ENCODE measurements at places on chromosomes 7 and 10.

- peaks cover 11% of the 10 kb centered on the region for H3K27me3 ChIP-seq
- H3K4me1 ChIP-seq = peaks cover 4% of the 10 kb centered on the region
- no peak overlapping the region for H3K27ac ChIP-seq
- no peaks in the 10 kb centered on the region for H3K36me3 ChIP-seq
- H3K4me3 ChIP-seq = no peak overlapping the region
Observed at GRCh38 chr10:93995598-93996271, 2.0 kb downstream of the PLCE1 start.

- H3K27me3 ChIP-seq = no peaks in the 10 kb centered on the region
- H3K27ac ChIP-seq = no peak overlapping the region
- no peak overlapping the region for H3K4me3 ChIP-seq
- H3K4me1 ChIP-seq = no peaks in the 10 kb centered on the region
- H3K36me3 ChIP-seq = no peaks in the 10 kb centered on the region
Observed at GRCh38 chr10:1369197-1369596, 313.0 kb downstream of the WDR37 start.

DNA sequence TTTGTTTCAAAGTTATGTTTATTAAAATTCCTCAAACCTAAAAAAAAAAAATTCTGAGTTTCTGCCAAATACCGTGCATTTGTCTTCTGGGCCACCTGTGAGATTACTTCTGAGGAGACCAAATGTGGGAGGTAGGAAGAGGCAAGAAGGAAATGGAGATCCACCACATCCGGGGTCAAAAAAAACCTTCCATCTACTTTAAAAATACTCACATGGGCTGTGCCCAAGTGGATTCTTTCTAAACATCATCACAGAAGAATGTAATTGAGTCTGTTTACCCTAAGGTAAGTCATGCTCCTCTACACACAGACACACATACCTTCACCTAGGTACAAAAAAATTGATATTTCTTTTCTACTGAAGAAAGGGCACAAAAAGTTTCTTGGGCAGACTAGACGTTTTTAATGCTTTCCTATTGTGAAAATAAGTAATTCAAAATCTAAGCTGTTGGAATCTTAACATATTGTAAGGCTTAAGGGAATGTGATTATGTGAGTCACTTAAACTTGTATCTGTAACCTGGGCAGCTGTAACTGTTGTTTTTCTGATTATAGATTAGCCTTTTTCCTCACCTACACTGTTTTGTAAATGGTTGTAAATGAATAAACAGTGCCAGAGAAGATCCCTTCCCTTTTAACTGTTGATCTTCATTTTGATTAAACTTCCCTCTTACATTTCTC, 19.1 kb upstream of the SPOCK2 start:
- H3K36me3 ChIP-seq = peaks cover 3% of the 10 kb centered on the region
- no peak overlapping the region for H3K4me3 ChIP-seq
- H3K27ac ChIP-seq = no peak overlapping the region
- no peaks in the 10 kb centered on the region for H3K27me3 ChIP-seq
- H3K4me1 ChIP-seq = no peaks in the 10 kb centered on the region

GRCh38 chr7:137032436-137032835, 164.0 kb downstream of the CHRM2 start:
- H3K36me3 ChIP-seq = no peaks in the 10 kb centered on the region
- no peak for DNase-seq
- no peaks in the 10 kb centered on the region for H3K27me3 ChIP-seq
- H3K4me3 ChIP-seq = no peak overlapping the region

- H3K27ac ChIP-seq = no peak overlapping the region
- no peaks in the 10 kb centered on the region for H3K27me3 ChIP-seq
- H3K4me1 ChIP-seq = no peaks in the 10 kb centered on the region
- no peak overlapping the region for H3K4me3 ChIP-seq
- no peak for DNase-seq
Observed at GRCh38 chr7:3149231-3149995, 105.7 kb upstream of the CARD11 start.

DNA sequence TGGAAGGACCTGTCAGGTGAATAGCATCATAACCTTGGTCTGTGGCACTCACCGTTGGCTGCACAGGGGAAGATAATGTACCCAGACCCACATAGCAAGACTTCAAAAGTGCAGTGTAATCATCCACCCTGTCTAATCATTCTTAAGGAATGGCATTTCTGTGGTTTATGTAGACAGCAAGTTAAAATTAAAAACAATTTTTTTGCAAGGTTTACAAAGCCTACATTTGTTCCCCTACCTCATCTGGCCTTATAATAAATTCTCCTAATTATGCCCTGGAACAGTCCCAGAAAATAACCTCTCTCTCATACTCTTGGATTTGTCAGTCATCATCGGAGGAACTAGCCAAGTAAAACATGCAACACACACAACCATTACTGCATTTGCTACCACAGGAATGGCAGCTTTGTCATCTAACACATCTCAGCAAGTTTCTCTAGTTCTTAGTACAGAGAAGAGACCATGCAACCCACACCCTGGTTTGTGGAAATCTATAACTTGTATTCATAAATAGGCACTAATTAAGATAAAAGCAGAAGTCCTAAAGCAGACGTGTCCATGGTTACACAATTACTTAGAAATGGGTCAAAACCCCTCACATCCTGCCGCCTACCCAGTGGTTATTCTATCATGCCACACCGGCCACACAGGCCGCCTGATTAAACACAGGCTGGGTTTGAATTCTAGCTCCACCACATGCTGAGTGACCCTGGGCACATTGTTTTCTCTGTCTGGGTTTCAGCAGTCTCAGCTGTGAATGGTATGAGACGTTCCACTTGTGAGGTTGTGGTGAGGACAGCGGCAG, 19.1 kb downstream of the ABLIM1 start:
- H3K4me3 ChIP-seq = no peak overlapping the region
- peaks cover 10% of the 10 kb centered on the region for H3K4me1 ChIP-seq

DNA sequence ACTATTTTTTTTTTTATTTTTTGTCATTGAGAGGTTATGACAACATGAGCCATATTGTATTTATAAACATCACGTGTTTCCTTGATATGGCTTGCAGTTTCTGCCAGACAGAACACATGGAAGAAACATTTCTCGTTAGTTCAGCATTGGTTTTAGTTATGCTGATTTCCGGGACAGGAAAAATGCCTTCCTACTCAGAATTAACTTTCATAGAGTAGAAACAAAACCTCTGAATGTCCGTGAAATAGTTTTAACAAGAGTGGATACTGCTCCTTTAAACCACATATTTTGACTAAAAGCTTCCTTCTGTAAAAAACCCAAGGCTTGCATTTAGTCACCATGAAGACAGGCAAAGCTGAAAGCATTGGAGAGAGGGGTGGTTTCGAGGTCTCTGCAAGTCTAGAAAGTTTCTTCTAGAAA, 240.4 kb downstream of the KIAA1217 start:
- no peaks in the 10 kb centered on the region for H3K4me1 ChIP-seq
- H3K27ac ChIP-seq = peak overlapping the region; percentile 34
- no peaks in the 10 kb centered on the region for H3K27me3 ChIP-seq
- no peak for DNase-seq

DNA sequence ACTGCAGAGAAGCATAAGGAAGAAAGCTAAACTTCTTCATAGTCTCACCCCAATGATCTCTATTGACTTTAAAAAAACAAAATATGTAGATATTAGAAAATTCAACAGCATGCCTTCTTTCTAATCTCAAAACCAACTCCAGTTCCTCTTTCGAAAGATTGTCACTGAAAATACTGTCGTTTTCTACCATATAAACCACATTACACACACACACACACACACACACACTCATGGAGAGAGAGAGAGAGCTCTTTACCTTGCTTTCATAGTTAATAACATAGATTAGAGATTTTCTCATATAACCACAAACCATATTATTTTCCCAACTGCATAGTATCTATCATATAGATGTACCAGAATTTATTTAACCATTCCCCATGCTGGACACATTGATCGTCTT, 296.2 kb upstream of the MGMT start:
- no peaks in the 10 kb centered on the region for H3K36me3 ChIP-seq
- H3K4me1 ChIP-seq = no peaks in the 10 kb centered on the region
- no peaks in the 10 kb centered on the region for H3K27me3 ChIP-seq
- no peak for DNase-seq

DNA sequence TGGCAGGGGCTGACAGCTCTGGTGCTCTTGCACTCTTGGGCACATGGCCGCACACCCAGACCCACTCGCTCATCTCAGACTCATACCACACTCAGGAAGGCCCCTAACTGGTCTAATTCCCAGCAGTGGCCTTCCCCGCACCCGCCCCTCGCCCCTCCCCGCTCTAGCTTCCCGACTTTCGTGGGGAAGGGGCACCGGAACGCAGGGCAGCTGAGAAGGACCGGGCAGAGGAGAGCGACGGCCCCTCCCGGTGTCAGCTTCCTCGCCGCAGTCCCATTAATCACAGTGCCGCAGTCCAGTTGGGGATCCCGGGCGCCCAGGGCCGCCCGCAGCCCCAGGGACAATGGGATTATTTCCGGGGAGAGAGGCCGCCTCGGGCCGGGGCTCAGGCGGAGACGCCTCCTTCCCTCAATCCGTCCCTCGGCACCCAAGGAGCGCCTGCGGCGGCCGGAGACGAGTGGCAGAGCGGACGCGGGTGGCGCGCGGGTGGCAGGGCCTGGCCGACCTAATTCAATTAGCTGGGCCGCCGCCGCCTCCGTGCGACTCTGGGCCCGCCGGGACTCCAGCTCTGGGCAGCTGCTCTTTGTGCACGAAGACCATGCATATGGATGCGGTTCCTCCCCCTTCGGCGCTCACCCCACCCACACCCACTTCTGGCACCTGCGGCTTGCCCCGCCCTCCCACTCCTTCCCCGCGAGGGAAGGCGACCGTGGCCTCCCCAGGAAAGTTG, 7.8 kb upstream of the TLX1 start:
- peaks cover 5% of the 10 kb centered on the region for H3K27me3 ChIP-seq
- H3K36me3 ChIP-seq = no peaks in the 10 kb centered on the region
- peaks cover 9% of the 10 kb centered on the region for H3K4me1 ChIP-seq
- no peak for DNase-seq

- no peak overlapping the region for H3K4me3 ChIP-seq
- no peaks in the 10 kb centered on the region for H3K27me3 ChIP-seq
- no peak for DNase-seq
- H3K27ac ChIP-seq = no peak overlapping the region
Observed at GRCh38 chr7:98774884-98775283, 94.9 kb downstream of the TMEM130 start.

- no peaks in the 10 kb centered on the region for H3K27me3 ChIP-seq
- H3K4me1 ChIP-seq = peaks cover 5% of the 10 kb centered on the region
- H3K27ac ChIP-seq = peak overlapping the region; percentile 68
- peak overlapping the region; percentile 80 for H3K4me3 ChIP-seq
- no peak for DNase-seq
Observed at GRCh38 chr7:149772241-149772955, 990 bp downstream of the ZNF467 start.

DNA sequence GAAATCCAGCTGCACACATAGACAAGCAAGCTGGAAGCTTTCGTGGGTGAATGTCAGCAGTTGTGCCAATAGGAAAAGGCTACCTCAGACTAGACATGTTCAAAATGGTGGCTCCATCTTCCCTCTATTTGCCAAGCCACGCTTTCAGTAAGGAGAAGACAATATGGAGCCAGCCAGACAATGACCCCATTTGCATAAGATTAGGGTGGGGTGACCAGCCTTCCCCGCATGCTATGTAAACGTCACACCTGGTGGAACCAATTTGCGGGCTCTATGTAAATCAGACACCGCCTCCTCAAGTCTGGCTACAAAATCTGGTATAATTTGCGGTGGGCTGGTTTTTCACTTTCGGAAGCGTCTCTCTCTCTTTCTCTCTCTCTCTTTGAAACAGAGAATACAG, 297.4 kb upstream of the PCDH15 start:
- H3K4me3 ChIP-seq = no peak overlapping the region
- no peaks in the 10 kb centered on the region for H3K36me3 ChIP-seq

DNA sequence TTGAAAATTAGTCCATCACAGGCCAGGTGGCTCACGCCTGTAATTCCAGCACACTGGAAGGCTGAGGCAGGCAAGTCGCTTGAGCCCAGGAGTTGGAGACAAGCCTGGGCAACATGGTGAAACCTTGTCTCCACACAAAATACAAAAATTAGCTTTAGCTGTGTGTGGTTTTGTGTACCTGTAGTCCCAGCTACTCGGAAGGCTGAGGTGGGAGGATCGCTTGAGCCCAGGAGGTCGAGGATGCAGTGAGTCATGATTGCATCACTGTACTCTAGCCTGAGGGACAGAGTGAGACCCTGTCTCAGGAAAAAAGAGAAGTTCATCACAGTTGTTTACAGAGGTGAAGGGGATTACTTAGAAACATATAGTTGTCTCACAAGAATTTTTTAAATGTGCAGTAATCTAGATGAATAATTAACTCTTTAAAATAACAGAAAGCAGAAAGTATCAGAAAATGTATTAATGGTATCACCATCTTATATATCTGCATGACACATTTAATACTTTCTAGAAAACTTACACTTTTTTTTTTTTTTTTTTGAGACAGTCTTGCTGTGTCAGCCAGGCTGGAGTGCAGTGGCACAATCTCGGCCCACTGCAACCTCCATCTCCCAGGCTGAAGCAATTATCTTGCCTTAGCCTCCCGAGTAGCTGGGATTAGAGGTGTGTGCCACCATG, 8.9 kb downstream of the LCOR start:
- no peaks in the 10 kb centered on the region for H3K27me3 ChIP-seq
- no peak overlapping the region for H3K4me3 ChIP-seq
- H3K36me3 ChIP-seq = no peaks in the 10 kb centered on the region
- H3K4me1 ChIP-seq = peaks cover 18% of the 10 kb centered on the region

GRCh38 chr7:47482013-47482875, 99.7 kb downstream of the TNS3 start:
- no peaks in the 10 kb centered on the region for H3K27me3 ChIP-seq
- H3K36me3 ChIP-seq = no peaks in the 10 kb centered on the region
- no peak for DNase-seq
- peaks cover 31% of the 10 kb centered on the region for H3K4me1 ChIP-seq
- no peak overlapping the region for H3K4me3 ChIP-seq

- no peaks in the 10 kb centered on the region for H3K36me3 ChIP-seq
- no peak overlapping the region for H3K4me3 ChIP-seq
- H3K27me3 ChIP-seq = no peaks in the 10 kb centered on the region
- no peak overlapping the region for H3K27ac ChIP-seq
Observed at GRCh38 chr10:88702848-88703597, 3.0 kb upstream of the LIPK start.

- no peak overlapping the region for H3K27ac ChIP-seq
- H3K36me3 ChIP-seq = no peaks in the 10 kb centered on the region
- no peak overlapping the region for H3K4me3 ChIP-seq
- no peaks in the 10 kb centered on the region for H3K27me3 ChIP-seq
- H3K4me1 ChIP-seq = no peaks in the 10 kb centered on the region
Observed at GRCh38 chr10:90437452-90437851, 420.4 kb downstream of the HTR7 start.

DNA sequence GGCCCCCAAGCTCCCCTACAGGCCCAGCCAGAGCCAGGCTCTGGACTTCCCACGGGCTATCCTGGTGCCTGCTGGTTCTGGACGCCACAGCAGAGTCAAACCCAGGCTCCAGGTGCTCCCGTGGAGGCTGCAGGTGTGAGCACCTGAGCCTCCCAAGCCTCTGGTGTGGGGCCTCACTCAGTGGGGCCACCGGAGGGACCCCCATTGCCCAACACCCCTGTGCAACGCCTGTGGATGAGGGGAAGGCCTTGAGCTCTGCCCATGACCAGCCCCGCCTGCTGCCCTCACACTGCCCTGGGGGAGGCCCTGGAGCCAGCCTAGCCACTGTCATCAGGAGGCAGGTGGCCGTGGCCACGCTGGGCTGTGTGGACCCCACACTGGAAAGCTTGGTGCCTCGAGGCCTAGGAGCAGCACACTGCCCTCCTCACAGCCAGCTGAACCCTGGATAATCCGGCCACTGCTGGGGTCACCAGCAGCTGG, 229.3 kb downstream of the MAD1L1 start:
- no peak overlapping the region for H3K27ac ChIP-seq
- no peak for DNase-seq
- H3K27me3 ChIP-seq = no peaks in the 10 kb centered on the region

GRCh38 chr10:128003521-128003920, 96.6 kb downstream of the PTPRE start:
- no peak for DNase-seq
- no peak overlapping the region for H3K27ac ChIP-seq
- H3K27me3 ChIP-seq = no peaks in the 10 kb centered on the region
- H3K4me3 ChIP-seq = no peak overlapping the region
- H3K36me3 ChIP-seq = no peaks in the 10 kb centered on the region

All from liver (tissue), 10 donors.